ENCODE measurements at places on chromosomes 13 and 19. TPM values are rescaled to one million over a fixed set of nuclear protein-coding genes. Genes with fewer than 3 reads are reported as not detected.

GRCh38 chr19:55042344-55042678 lies 4.2 kb upstream of the GP6 start:
- no peak for DNase-seq

DNA sequence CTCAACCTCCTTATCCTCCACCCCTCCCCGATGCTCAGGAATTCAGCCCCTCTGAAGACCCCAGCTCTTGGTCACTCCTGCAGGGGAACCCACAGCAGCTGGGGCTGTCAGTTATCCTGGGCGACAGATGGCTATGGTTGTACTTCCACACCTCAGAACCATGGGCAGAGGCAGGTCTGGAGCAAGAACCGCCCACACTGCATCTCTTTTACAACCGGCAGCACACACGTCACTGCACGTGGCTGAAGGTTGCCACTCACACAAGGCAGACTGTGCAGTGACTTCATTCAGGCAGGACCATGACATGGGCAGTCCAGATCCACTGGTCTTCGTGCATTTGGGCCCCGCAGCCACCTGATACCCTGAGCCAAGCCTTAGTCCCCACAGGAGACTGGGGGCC lies 21.5 kb upstream of the SDHAF1 start:
- DNase-seq = no peak

GRCh38 chr19:47190167-47190727 lies 40.8 kb downstream of the BBC3 start:
- peak; percentile 76 for DNase-seq

GRCh38 chr19:39829702-39830275 lies 4.2 kb downstream of the DYRK1B start:
- no peak for DNase-seq

DNA sequence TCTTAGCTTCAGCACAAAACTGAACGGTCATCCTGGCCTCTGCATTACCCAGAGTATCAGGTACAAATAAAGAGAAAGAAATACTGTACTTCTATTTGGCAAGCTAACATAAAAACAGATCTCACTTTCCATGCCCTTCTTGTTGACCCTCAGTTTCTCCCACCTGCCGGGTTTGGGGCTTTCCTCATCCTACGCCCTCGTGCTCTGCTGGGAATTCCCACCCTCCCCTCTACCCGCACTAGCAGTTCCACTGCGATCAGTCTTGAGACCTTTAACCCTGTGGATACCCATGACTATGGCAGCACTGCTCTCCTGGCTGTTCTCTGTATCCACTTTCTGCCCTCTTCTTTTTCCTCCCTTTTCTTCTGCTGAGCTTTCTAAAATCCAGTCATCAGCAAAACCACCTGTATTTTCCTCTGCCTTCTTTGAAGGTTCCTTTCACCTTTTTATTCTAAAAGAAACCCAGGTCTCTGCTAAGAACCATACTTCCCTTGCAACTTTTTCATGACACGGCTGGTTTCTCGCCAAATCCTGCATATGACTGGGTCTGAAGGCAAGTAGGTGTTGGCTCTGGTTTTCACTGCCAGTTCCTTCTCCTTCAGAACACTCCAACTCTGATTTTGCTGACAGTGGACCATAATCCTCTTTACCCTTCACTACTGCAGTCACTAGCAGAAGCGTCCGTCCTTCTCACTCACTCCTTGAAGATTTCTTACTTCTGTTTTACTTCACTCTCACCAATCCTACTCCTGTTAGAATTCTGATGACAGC lies 99.4 kb downstream of the MIPEP start:
- DNase-seq = peak; percentile 82

DNA sequence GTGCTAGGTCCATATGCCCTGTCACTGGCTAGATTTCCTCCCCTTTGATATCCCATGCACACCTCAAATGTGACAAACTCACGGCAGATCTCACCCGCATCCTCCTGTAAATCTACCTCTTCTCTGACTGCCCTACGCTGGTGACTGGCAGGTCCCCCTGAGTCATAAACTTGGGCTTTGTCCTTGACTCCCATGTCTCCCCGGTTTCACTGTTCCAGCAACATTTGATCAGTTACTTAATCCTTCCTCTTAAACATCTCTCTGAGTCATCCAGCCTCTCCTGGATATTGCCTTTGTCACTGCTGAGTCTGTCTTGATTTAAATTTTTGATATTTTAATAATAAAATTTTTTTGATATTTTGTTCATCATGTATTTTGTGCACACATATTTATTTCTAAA lies 26.5 kb downstream of the FAM216B start:
- no peak for DNase-seq

Gene INSR
- 36.8 TPM for total RNA-seq

Gene ZNF460
- 119 TPM for total RNA-seq

Gene MBOAT7
- 13.7 TPM for total RNA-seq

Gene ZNF573
- 8.7 TPM for total RNA-seq

Gene KLK14
- not detected for total RNA-seq

Gene OR10H1
- total RNA-seq = 2.6 TPM

All from umbilical cord (tissue), 2 donors.